SHP77 (cell line): ENCODE measurements at places on chromosomes 5 and 9.

- DNase-seq: no peak
These were observed 5.5 kb upstream of the CCDC180 start for GRCh38 chr9:97301974-97302373.

GRCh38 chr5:1139331-1140170 lies 27.7 kb upstream of the SLC12A7 start:
- no peak for DNase-seq

- no peak for DNase-seq
These were observed 8.2 kb downstream of the TMEM232 start for GRCh38 chr5:110718311-110718710.

DNA sequence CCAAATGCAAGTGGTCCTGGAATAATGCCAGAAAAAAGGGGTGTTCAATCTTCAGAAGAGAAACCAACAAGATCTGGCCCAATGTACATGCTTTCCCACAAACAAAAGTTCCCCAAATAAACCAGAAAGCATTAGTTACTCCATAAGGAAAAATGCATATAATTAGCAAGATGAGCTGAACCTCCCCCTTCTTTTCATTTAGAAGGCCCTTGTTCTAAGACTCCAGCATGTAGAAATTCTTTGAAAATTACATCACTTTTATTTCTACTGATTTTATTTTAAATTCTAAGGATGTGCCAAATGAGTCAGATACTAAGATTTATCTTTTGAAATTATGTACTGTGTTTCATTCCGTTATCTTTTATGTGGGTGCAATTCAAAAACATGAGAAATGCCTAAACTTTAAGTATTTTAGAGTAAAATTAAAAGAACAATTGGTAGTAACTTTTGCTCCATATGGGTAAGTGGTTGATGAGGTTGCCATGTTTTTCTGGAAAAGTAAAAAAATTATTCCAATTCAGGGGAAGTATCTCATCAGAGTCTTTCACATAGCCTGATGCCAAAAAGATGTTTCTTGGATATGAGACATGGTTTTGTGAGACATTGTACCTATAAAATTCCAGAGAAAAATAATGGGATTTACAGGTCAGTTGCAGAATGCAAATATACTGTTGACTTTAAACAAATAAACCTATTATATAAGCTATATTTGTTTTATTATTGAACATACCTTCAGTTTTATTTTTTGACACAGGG lies 106.5 kb upstream of the CCDC112 start:
- DNase-seq: no peak

DNA sequence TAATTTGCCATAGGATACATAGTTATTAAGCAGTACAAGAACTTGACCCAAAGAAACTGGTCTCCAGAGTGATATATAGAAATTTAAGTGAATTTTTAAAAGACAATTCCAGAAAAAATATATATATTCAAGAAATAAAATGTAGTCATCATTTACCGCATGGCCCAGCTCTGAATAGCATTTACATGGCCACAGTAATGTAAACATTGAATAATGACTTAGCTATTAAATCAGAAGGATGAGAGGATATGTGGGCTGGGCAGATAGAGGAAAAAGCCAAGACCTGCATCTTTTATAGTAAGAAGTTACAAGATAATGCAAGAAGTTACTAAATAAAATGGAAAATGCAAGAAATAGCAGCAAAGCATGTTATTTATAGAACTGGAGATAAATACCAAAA lies 405.2 kb upstream of the WWC1 start:
- no peak for DNase-seq

GRCh38 chr9:76573905-76574760 lies 115.2 kb downstream of the GCNT1 start:
- DNase-seq: no peak

DNA sequence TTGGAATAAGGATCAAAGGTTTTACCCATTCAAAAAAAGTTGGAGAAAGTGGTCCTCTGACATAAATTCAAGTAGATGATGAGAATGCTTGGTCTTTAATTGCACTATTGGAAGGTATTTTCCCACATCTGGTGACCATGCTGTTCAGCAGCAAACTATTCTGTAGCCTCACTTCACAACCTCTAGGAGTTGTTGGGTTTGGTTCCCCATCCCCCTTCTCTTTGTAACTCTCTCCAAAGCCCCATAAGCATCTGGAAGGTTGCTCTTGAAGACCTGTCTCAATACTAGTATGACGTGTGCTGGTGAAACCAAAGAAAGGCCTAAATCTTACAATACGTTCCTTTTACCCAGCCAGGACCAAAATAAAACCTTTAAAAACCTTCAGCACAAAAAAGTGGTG lies 8.5 kb downstream of the RGMB start:
- no peak for DNase-seq

DNA sequence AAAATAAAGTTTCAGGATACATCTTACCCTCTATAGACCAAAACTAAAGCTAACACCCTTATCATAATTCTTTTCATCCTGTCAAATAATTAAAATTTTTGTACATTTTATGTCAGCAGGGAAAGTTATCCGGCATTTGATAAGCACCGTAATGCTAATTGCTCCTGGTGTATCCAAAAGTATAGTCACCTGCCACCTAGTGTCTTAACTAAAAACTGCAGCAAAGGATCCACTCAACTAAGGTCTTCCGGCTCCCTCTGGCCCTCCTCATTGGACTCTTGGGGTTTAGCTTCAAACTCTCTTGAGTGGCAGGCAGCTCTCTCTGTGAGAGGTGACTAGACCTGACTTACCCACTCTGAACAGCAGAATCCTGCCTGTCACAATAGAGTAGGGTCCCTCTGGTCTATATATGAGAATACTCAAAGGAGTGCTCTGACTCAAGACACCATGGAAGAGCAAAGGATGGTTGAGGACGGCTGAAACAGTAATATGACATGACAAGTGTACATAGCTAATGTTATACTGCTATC lies 60.4 kb upstream of the CAST start:
- peak; percentile 82 for DNase-seq

GRCh38 chr5:79235261-79235633 lies 684 bp upstream of the JMY start:
- no peak for DNase-seq

DNA sequence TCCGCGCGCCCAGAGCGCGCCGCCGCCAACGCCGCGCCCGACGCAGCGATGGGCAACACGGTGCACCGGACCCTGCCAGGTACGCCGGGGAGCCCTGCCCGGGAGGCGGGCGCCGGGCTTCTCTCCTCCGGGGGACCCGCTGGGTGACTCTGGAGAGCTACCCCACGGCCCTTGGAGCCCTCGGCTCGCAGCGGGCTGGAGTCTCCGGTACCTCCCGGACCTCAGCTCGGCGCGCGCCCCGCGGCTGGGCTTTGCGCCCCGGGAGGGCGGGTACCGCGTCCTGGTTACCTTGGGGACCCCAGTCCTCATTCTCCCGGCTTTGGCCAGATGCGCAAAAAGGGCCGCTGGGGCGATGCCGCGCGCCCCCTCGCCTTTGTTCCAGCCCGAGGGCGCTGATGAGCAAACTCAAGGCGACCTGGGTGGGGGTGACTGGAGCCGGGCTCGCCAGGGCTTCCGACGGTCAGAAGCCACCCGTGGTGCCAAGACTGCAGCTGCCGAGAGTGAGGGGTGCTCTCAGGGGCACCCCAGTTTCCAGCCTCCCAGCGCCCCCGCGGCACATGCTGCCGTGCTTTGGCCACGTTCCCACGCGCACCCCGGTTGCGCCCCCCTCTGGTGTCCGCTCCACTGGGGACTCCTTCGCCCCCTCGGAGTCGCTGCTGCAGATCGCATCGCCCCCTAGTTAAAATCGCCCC lies 442 bp downstream of the NEURL1B start:
- no peak for DNase-seq

- DNase-seq: no peak
These were observed 21.6 kb downstream of the MRPL22 start for GRCh38 chr5:154962494-154962893.

DNA sequence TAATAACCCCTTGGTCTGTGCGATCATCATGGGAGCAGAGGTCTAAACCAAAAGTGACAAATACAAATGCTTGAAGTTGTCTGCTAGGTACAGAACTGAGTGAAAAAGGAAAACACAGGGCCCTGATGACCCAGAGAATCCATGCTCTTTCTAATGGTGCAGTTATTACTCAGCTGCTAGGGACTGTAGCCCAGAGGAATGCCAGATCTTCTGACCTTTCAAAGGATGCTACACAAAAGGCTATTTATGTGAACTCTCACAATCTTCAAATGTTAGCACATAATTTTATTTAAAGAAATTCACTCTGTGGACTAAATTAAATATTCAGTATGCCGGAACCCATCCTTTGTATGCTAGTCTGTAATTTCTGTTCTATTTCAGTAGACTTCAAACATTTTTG lies 79.9 kb downstream of the PRR16 start:
- DNase-seq: no peak

GRCh38 chr5:148469501-148469935 lies 85.8 kb downstream of the FBXO38 start:
- no peak for DNase-seq

DNA sequence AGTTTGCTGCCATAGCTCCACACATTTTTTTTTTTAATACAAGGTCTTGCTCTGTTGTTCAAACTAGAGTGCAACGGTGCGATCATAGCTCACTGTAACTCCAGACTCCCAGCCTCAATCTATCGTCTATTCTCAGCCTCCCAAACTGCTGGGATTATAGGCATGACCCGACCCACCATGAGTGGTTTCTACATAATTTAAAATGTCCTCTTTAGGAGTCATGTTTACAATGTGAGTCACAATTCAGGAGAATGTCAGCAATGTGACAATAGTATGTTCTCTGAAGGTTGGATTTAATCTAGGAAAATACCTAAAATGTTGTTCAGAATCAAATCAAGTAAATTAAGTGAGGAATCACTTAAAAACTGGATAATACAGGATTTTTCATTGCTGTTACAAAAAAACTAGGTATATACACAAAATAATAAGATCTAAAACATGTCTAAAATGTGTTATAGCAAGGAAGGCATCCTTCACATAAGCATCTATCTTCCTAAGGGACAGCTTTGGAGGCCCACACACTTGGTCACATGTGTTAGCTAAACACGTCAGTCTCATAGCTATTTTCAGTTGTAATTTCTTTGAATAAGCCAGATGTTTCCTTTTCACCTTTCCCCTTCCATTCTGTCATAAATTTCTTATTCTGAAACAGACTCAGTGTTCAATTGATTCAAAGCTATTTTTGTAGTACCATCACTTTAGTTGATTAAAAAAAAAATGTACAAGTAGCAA lies 30.0 kb upstream of the ELAVL2 start:
- DNase-seq: no peak

DNA sequence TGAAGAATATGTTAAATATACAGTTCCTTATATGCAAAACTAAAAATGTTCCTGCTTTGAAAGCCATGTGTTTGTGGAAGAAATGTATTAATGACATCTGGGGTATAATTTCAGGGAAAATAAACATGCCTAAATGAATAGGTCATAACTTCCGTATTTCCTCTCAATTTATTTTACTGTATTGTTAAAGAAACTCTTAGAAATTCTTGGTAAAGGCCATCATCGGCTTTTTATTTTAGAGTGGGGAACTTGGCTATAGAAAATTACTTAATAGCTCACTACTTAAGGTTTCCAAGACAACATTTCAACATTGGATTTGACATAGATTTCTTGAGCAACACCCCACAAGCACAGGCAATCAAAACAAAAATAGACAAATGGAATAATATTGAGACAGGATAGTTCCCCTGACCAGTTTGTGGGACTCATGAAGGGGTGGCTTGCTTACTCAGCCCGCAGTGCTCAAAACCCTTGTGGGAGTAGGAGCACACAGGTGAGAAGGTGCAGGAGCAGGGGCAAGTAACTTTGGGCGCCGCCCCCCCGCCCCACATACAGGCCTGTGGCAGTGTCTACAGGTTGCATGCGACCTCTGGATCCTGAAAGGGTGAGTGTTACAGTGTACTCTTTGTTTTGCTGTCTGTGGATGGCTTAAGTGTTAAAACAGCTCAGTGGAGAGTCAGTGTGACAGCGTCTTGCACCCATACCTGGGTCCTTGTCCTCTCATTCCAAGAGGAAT lies 891.4 kb upstream of the C9orf72 start:
- DNase-seq: no peak

- no peak for DNase-seq
These were observed 33.9 kb downstream of the GSN start for GRCh38 chr9:121301881-121302286.

GRCh38 chr5:170612256-170612678 lies 108.4 kb downstream of the KCNIP1 start:
- DNase-seq: no peak

GRCh38 chr5:61397238-61397637 lies 65.2 kb downstream of the ZSWIM6 start:
- no peak for DNase-seq

DNA sequence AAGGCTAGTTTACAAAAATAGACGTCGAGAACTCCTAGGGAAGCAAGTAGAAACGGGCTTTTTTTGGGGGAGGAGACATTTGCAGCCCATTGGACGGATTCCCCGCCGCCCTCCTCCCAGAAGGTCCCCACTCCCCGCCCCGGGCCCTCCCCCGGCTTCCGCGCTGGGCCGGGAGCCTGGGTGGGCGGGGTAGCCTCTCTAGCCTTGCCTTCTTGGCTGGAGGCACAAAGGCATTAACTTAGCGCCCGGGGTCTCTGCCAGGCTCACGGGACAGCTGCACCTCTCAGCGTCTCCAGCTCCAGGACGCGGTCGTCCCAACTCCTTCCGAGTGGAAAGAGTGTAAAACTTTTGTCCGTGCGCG lies at the start of gene DMRTA1:
Gene DMRTA1, plus strand, starts transcription at position 236 of the 361 bp plus-strand sequence. CDS start 242 bp downstream, outside the sequence.
- peak; percentile 39 for DNase-seq

DNA sequence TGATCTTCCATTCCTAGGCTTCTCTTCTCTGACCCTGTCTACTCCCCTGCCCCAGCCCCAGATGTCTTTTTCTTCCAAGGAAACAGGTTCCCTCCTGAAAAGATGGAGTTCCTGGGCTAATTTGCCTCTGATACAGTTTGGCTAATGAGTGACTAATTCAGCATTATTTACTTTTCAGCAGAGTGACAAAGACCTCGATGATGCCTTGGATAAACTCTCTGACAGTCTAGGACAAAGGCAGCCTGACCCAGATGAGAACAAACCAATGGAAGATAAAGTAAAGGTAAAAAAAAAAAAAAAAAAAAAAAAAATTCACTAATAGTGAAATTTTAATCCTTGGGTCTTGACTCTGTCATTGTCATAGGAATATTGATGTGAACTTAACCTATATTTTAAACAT lies 42.7 kb downstream of the ERAP1 start:
- no peak for DNase-seq

DNA sequence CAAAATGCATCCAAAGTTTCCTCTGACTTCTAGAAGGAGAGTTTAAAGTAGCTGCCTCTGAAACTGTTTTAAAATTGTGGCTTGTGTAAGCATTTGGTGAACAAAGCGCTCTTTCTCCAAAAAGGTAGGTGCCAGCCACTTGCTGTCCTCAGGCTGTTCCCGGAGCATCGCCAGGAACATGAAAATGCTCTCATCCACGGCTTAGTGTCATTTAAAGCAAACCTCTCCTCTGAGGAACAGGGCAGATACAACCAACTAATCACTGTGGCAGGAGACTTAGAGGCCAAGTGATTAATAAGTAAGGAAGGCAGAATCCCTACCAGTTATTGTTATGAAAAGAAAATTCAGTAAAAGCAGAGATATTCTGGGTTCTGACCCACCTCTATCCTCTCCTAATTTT lies 165.6 kb downstream of the DCP2 start:
- DNase-seq: no peak

DNA sequence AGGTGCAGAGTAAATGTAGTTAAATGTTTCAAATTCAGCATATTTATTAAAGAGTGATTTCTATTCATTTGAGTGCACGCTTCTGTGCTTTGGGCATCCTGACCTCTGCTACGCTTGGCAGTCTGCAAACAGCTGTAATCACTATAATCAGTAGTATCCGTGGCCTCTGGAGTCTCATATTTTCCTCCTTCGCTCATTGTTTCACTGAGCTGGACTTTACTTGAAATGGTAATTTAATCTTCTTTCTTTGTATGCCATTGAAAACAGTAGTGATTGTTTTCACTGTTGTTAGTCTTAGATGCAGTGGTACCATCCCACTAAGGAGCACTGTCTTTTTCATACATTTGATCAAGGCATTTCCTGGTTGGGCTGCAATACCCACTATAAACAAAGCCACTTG lies 43.5 kb upstream of the CAVIN4 start:
- DNase-seq: no peak
